Vagina (tissue), 2 donors: ENCODE measurements at places on chromosomes 7 and 10. TPM values are rescaled to one million over a fixed set of nuclear protein-coding genes. Genes with fewer than 3 reads are reported as not detected.
A peak's percentile ranks its signal among the peaks of the same experiment; 100 is the strongest.

Gene GNAT3
- total RNA-seq = not detected

Gene GIMAP8
- 9.6 TPM for total RNA-seq

DNA sequence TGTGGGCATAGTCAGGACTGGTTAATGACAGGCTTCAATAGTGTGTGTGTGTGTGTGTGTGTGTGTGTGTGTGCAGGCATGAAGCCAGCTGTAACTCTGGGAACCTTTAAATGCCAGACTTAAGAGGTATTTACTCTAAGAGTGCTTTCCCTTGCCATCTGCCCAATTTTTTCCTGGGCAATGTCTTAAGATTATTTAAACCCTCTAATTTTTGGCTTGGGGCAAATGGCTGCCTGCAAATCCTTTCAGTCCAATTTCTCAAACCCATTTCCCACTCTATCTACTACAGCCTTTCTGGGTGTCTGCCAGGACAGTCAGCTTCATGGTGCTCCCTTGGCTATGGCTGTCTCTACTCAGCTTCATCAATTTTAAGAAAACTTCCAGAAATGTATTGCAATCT, 62.6 kb upstream of the C1GALT1 start:
- H3K36me3 ChIP-seq = no peaks in the 10 kb centered on the region
- H3K4me1 ChIP-seq = no peaks in the 10 kb centered on the region

Gene PAX2
- total RNA-seq = not detected

DNA sequence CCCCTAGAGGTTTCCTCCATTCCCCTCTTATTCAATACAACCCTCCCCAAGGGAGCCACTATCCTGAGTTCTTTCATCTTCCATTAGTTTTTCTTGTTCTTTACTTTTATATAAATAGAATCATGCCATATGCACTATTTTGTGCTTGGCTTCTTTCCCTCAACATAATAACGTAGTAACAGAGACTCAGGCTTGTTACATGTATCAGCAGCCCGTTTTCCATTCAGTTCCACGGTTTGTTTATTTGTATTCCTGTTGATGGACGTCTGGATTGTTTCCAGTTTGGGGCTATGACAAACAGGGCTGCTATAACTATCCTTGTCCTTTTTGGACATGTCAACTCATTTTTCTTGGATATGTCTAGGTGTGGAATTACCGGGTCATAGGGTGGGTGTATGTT, 264.4 kb upstream of the MKI67 start:
- no peak overlapping the region for H3K4me3 ChIP-seq
- H3K4me1 ChIP-seq = no peaks in the 10 kb centered on the region
- DNase-seq = no peak
- H3K36me3 ChIP-seq = no peaks in the 10 kb centered on the region
- no peak overlapping the region for H3K27ac ChIP-seq

GRCh38 chr10:110442746-110443145, 55.0 kb upstream of the DUSP5 start:
- DNase-seq = no peak
- H3K27me3 ChIP-seq = no peaks in the 10 kb centered on the region
- no peak overlapping the region for H3K27ac ChIP-seq
- H3K4me3 ChIP-seq = no peak overlapping the region
- H3K36me3 ChIP-seq = no peaks in the 10 kb centered on the region

Gene FBXL13
- 0.98 TPM for total RNA-seq

DNA sequence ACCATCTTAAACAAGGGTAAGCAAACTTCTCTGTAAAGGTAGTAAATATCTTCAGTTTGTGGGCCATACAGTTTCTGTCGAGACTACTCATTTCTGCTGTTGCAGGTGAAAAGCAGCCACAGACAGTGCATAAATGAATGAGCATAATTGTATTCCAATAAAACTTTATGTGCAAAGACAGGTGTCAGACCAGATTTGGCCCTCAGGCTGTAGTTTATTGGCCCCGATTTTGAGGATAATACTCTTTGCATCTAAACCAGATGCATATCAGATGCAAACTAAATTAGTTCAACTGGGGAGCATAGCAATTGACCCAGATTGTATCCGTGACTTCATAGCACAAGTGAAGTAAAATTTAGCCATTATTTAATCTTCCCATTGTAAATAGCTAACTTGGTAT, 70.0 kb downstream of the SNX10 start:
- no peaks in the 10 kb centered on the region for H3K27me3 ChIP-seq
- no peak overlapping the region for H3K4me3 ChIP-seq
- H3K4me1 ChIP-seq = no peaks in the 10 kb centered on the region

- no peak overlapping the region for H3K27ac ChIP-seq
- H3K27me3 ChIP-seq = no peaks in the 10 kb centered on the region
- no peaks in the 10 kb centered on the region for H3K36me3 ChIP-seq
- H3K4me3 ChIP-seq = no peak overlapping the region
Measured at GRCh38 chr10:89337484-89337883, 9.7 kb downstream of the IFIT3 start.

DNA sequence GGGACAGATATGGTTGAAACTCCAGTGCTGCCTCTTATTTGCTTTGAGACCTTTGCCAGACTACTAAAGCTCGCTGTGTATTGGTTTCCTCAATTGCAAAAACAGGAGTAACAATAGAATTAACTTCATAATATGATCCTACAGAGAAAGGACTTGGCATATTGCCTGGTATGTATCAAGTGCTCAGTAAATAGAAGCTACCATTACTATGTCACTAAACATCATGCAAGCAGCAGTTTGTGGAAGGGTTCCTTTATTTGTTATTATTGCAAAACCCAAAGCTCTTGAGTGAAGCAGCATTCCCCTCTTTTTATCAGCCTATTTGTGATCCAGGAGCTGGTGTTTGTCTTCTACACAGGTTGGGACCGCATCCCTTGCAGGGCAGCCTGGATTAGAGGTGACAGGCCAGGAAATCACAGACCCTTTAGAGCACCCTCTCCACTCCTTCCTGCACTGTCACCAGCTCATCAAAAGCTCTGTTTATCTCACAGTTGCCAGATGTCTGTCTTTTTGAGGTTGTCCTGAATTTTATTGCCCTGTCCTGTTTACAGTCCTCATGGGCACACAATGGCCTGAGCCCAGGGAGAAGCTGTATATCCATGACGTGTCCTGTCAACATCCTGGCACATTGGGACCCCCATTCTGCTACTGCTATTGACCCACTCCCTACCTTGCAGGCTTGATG, 121.5 kb downstream of the SNX10 start:
- no peak for DNase-seq
- H3K4me3 ChIP-seq = no peak overlapping the region
- no peaks in the 10 kb centered on the region for H3K36me3 ChIP-seq
- H3K27me3 ChIP-seq = no peaks in the 10 kb centered on the region
- no peak overlapping the region for H3K27ac ChIP-seq
- H3K4me1 ChIP-seq = no peaks in the 10 kb centered on the region

GRCh38 chr10:118516716-118517115, 78.7 kb downstream of the PRLHR start:
- no peak overlapping the region for H3K27ac ChIP-seq
- peak; percentile 16 for DNase-seq
- no peak overlapping the region for H3K4me3 ChIP-seq
- H3K27me3 ChIP-seq = no peaks in the 10 kb centered on the region

GRCh38 chr7:26135551-26135950, 16.4 kb upstream of the NFE2L3 start:
- no peaks in the 10 kb centered on the region for H3K4me1 ChIP-seq
- no peak overlapping the region for H3K27ac ChIP-seq
- H3K36me3 ChIP-seq = no peaks in the 10 kb centered on the region
- no peak overlapping the region for H3K4me3 ChIP-seq
- H3K27me3 ChIP-seq = no peaks in the 10 kb centered on the region

- H3K4me3 ChIP-seq = no peak overlapping the region
- H3K36me3 ChIP-seq = no peaks in the 10 kb centered on the region
- H3K27ac ChIP-seq = no peak overlapping the region
- no peaks in the 10 kb centered on the region for H3K27me3 ChIP-seq
- H3K4me1 ChIP-seq = no peaks in the 10 kb centered on the region
Measured at GRCh38 chr7:121744319-121744718, 128.6 kb upstream of the PTPRZ1 start.

Gene MYL7
- not detected for total RNA-seq

Gene HOXA10
- total RNA-seq = 19.2 TPM

DNA sequence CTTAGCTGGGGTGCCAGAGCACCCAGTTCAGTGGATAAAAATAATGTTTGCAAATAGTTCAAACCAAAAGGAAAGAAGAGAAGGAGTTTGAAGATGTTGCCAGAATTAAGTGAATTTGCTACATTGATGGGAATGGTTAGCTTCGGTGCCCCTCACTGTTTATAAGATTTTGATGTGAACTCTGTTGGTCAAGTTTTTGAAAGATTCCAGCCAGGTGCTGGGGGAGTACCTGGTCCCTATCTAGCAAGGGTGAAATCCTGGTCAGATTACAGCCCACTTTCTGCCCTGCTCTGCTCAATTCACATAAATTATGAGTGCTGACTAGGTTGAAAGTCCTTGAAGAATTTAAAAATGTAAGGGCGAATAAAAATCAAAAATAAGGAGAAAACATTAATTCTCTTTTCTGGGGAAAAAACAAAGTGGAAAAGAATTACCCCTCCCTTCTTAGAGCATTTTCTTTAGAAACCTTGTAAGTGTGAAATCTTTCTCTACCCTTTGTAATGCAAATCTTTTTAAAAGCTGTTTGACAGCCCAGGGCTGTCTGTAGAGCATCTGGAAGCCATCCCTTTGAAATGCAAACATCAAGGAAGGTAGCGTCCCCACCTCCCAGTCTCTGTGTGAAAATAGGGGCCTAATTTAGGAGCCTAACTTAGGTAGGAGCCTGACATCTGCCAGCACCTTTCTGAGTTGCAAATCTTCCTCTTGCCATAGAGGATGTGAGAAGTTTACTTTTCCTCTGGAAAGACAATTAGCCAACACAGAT, 1.4 kb upstream of the GIMAP5 start:
- H3K36me3 ChIP-seq = no peaks in the 10 kb centered on the region
- H3K27ac ChIP-seq = peak overlapping the region; percentile 72
- no peaks in the 10 kb centered on the region for H3K4me1 ChIP-seq
- DNase-seq = no peak
- no peaks in the 10 kb centered on the region for H3K27me3 ChIP-seq
- H3K4me3 ChIP-seq = no peak overlapping the region

DNA sequence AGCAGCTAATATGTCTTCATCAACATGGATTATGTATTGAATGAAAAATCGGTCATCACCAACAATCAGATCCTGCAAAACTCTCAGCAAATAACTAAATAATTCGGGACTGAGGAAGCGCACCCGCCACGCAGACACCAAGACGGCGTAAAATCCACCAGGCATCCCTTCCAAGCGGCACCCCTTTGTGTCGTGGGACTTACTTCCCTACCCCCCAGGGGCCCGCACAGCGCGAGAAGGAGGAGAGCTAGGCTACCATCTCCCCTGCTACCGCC, 721 bp downstream of the ARL3 start:
- H3K4me3 ChIP-seq = peak overlapping the region; percentile 95
- no peaks in the 10 kb centered on the region for H3K27me3 ChIP-seq
- peak overlapping the region; percentile 92 for H3K27ac ChIP-seq

DNA sequence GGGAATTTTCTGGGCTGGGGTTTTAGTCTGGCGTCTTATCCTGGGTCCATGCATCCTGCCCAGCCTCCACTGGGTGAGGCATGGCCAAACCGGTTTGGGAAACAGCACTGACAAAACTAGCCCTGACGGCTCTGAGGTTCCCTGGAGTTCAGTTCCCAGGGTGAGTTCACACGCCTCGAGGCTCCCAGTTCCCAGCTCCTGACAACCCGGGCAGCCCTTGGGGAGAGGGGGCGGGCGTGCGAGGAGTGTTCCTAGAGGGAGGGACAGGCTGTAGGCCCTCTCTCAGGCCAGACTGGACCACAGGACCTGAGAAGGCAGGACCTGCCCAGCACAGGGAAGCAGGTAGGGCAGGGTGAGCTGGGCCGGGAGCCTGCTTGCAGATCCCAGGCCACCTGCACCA, 82.3 kb upstream of the PPIF start:
- peaks cover 96% of the 10 kb centered on the region for H3K4me1 ChIP-seq
- no peaks in the 10 kb centered on the region for H3K27me3 ChIP-seq
- no peak for DNase-seq
- H3K36me3 ChIP-seq = no peaks in the 10 kb centered on the region

GRCh38 chr7:27134392-27134791, 3.8 kb upstream of the HOXA4 start:
- H3K4me3 ChIP-seq = no peak overlapping the region
- no peak for DNase-seq
- H3K4me1 ChIP-seq = peaks cover 14% of the 10 kb centered on the region

- no peaks in the 10 kb centered on the region for H3K27me3 ChIP-seq
- no peak for DNase-seq
- no peak overlapping the region for H3K27ac ChIP-seq
- H3K4me3 ChIP-seq = no peak overlapping the region
Measured at GRCh38 chr10:75950997-75951589, 519.7 kb downstream of the LRMDA start.
